Large intestine (tissue), 12 donors: ENCODE measurements at places on chromosomes 7 and 10. TPM values are rescaled to one million over a fixed set of nuclear protein-coding genes. Genes with fewer than 3 reads are reported as not detected.

- DNase-seq: no peak
- H3K4me3 ChIP-seq: no peak overlapping the region
- H3K36me3 ChIP-seq: no peaks in the 10 kb centered on the region
- no peaks in the 10 kb centered on the region for H3K4me1 ChIP-seq
Observed at GRCh38 chr7:34075523-34076370, 170.4 kb downstream of the BMPER start.

DNA sequence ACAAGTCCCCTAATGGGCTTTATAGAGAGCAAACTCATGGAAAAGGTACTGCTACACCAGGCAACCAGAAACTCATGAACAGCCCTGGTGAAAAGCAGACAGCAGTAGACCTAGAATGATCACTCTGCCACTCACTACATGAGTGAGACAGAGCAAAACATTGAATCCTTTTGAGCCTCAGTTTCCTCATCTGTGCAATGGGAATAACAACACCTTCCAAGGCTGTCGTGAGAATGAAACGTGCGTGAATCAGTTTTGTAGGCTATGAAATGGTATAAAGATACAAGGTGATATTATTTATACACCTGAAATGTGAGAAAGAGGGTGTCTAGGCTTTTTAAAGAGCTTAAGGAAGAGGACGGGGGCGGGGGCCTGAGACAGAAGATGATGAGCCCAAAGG is 14.3 kb upstream of the PROSER2 start:
- no peaks in the 10 kb centered on the region for H3K4me1 ChIP-seq
- H3K27ac ChIP-seq: no peak overlapping the region
- no peak for DNase-seq
- no peaks in the 10 kb centered on the region for H3K36me3 ChIP-seq
- H3K4me3 ChIP-seq: no peak overlapping the region

DNA sequence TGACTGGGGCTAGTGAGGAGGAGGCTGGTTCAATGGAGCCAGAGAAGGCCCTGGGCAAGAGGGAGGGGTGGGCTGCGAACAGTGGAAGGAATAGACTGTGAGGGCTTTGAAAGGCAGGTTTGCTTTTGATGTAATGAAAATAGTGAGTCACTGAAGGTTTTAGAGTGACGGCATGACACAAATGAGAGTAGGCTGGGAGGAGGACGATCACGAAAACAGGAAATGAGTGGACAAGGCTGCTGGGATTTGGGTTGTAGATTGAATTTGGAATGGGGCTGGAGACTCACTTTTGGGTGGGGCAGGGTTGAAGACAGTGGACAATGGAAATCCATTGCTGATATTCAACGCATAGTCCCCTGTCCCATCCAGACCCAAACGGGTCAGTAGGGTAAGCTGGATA is 139.6 kb downstream of the CDH23 start:
- DNase-seq: no peak
- no peak overlapping the region for H3K4me3 ChIP-seq
- H3K36me3 ChIP-seq: no peaks in the 10 kb centered on the region
- no peaks in the 10 kb centered on the region for H3K4me1 ChIP-seq
- no peak overlapping the region for H3K27ac ChIP-seq

DNA sequence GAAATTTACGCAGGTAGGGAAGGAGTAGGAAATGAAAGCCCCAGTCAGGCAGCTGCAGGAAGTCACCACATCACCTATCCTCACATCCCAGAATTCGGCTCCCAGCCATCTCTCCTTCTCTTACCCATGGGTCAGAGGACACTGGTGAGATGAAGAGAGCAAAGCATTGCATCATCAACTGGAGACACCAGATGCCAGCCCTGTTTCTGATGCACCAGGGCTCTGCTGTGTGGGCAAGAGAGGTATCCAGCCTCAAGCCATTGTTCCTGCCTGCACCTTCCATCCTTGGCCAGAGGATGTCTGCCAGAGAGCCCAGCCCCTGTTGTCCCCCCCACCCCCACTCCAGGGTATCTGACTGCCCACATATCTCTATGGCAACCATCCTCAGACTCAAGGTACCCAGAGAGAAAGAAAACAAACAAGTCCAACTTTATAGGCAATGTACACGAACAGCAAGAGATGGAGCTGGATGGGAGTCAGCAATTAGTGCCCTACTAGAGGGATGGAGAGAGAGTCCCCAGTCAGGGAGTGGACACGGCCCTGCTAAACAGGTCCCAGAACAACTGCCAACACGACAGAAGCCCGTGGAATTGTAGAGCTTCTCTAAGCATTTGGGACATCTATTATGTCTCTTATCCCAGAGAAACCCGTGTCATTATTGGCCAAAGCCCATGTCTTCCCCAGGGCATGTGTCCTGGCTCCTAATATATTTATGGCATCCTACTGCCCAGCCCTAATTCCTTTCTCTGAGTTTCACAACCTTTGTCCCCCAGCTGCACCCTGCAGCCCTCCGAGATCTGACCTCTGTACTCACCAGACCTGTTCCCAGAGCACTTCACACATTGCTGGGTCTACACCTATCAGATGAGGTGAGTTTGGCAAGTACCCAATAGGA is 2.8 kb downstream of the CAMK2G start:
- H3K27me3 ChIP-seq: no peaks in the 10 kb centered on the region
- peaks cover 36% of the 10 kb centered on the region for H3K4me1 ChIP-seq
- DNase-seq: peak; percentile 95
- no peak overlapping the region for H3K4me3 ChIP-seq
- H3K36me3 ChIP-seq: peaks cover 51% of the 10 kb centered on the region
- peak overlapping the region; percentile 70 for H3K27ac ChIP-seq

DNA sequence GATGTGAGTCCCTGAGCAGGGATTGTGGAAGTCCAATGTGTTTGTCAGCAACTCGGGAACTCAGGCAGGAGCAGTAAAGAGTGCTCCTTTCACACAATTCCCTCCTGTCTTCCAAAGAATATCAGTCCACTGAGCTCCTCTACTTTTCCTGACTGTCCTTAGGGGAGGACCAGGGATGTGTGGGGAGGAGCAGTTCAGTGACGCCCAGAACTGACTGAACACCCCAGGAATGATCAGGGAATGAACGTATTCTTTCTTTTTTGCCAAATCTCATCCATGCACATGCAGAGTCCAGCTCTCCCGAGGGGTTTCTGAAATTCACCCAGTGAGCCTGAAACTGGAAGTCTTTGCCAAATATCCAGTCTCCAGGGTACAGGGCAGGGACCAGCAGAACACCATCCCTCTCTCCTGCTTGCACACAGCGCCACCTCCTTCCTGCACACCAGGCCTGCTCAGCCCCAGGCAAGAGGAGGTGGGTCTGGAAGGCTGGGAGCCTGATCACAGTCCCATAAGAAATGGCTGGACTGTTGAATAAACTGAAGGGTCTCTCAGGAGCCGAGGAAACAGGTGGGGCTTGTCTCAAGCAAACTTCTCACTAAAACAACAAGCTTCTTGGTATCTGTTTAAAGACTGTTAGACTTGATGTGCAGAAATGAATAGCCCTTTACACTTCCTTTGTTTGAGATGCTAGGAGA is 294.7 kb downstream of the C7orf25 start:
- H3K4me3 ChIP-seq: no peak overlapping the region
- H3K27ac ChIP-seq: no peak overlapping the region
- no peaks in the 10 kb centered on the region for H3K27me3 ChIP-seq
- DNase-seq: no peak
- no peaks in the 10 kb centered on the region for H3K4me1 ChIP-seq

DNA sequence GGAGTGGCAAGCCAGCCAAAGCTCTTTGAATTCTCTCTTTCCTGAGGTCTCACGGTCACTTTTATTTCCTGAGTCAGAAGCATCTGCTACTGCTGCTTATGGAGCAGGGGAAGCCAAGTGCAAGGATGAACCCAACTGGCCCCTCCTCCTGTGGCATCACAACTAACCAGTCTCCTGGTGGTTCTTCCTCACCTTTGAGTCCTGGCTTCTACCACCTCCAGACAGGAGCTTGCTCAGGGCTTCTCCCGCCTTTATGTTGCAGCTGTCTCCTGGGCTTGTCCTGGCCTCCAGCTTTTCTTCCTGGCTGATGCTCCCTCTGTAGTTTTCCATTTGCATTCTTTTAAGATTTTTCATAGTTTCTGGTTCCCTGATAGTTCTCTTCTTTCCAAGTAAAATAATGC is 349.7 kb upstream of the NRP1 start:
- no peak overlapping the region for H3K27ac ChIP-seq
- H3K27me3 ChIP-seq: no peaks in the 10 kb centered on the region
- H3K4me3 ChIP-seq: no peak overlapping the region
- no peaks in the 10 kb centered on the region for H3K36me3 ChIP-seq
- no peak for DNase-seq

GRCh38 chr10:78413076-78414055 is 379.7 kb downstream of the RPS24 start:
- H3K27me3 ChIP-seq: no peaks in the 10 kb centered on the region
- DNase-seq: no peak
- no peaks in the 10 kb centered on the region for H3K36me3 ChIP-seq
- H3K4me1 ChIP-seq: peaks cover 2% of the 10 kb centered on the region
- H3K4me3 ChIP-seq: no peak overlapping the region

DNA sequence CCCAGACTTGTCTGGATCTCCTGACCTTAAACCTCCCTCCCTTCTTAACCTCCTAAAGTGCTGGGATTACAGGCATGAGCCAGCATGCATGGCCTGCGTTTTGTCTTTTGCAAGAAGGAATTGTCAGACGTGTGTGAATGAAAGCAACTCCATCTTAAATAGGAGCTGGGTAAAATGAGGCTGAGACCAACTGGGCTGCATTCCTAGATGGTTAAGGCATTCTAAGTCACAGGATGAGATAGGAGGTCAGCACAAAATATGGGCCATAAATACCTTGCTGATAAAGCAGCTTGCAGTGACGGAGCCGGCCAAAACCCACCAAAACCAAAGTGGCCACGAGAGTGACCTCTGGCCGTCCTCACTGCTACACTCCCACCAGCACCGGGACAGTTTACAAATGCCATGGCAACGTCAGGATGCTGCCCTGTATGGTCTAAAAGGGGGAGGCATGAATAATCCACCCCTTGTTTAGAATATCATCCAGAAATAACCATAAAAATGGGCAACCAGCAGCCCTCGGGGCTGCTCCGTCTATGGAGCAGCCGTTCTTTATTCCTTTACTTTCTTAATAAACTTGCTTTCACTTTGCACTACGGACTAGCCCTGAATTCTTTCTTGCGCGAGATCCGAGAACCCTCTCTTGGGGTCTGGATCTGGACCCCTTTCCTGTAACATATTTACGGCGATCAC is 41.2 kb upstream of the SDK1 start:
- DNase-seq: no peak
- peak overlapping the region; percentile 40 for H3K4me3 ChIP-seq
- peak overlapping the region; percentile 21 for H3K27ac ChIP-seq
- H3K27me3 ChIP-seq: no peaks in the 10 kb centered on the region
- H3K4me1 ChIP-seq: no peaks in the 10 kb centered on the region
- H3K36me3 ChIP-seq: no peaks in the 10 kb centered on the region

- H3K27me3 ChIP-seq: no peaks in the 10 kb centered on the region
- H3K4me3 ChIP-seq: no peak overlapping the region
- no peak overlapping the region for H3K27ac ChIP-seq
- H3K36me3 ChIP-seq: no peaks in the 10 kb centered on the region
Observed at GRCh38 chr10:119713744-119714483, 11.9 kb upstream of the INPP5F start.

DNA sequence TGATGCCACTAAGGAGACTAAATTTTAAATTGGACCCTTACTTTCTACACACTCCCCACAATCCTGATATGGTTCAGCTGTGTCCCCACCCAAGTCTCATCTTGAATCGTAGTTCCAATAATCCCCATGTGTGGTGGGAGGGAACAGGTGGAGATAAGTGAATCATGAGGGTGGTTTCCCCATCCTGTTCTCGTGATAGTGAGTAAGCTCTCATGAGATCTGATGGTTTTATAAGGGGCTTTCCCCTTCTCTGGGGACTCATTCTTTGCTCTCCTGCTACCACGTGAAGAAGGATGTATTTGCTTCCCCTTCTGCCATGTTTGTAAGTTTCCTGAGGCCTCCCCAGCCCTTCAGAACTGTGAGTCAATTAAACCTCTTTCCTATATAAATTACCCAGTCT is 18.4 kb upstream of the BET1 start:
- no peak for DNase-seq
- H3K36me3 ChIP-seq: no peaks in the 10 kb centered on the region
- no peak overlapping the region for H3K27ac ChIP-seq
- no peaks in the 10 kb centered on the region for H3K27me3 ChIP-seq

DNA sequence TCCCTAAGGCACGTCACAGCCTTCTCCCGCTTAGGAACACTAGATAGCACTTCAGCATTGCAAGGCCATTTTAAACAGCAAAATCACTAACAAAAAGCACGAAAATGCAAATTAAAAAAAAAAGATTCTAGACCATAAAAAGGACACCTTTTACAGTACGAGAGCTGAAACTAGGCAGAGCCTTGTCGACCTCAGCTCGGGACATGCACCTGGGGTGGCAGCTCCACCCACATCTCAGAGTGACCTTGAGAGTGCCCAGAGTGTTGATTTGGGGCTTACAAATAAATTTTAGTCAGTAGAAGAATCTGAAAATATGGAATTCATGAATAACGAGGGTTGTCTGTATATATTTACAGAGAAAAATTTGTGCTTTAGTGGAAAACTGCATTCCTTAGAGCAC is 1.1 kb downstream of the MRPS24 start:
- H3K27ac ChIP-seq: peak overlapping the region; percentile 43
- H3K4me1 ChIP-seq: peaks cover 19% of the 10 kb centered on the region
- no peaks in the 10 kb centered on the region for H3K27me3 ChIP-seq
- H3K4me3 ChIP-seq: peak overlapping the region; percentile 72
- DNase-seq: no peak

GRCh38 chr7:40148671-40149070 is 13.9 kb downstream of the SUGCT start:
- H3K4me3 ChIP-seq: no peak overlapping the region
- no peaks in the 10 kb centered on the region for H3K36me3 ChIP-seq
- H3K4me1 ChIP-seq: peaks cover 22% of the 10 kb centered on the region
- no peaks in the 10 kb centered on the region for H3K27me3 ChIP-seq

GRCh38 chr7:107045980-107046379 is 1.5 kb downstream of the PRKAR2B start:
- H3K4me3 ChIP-seq: peak overlapping the region; percentile 56
- no peak for DNase-seq
- no peak overlapping the region for H3K27ac ChIP-seq
- peaks cover 19% of the 10 kb centered on the region for H3K27me3 ChIP-seq
- H3K36me3 ChIP-seq: no peaks in the 10 kb centered on the region

- H3K36me3 ChIP-seq: no peaks in the 10 kb centered on the region
- no peaks in the 10 kb centered on the region for H3K4me1 ChIP-seq
- H3K4me3 ChIP-seq: no peak overlapping the region
- DNase-seq: no peak
- H3K27me3 ChIP-seq: no peaks in the 10 kb centered on the region
Observed at GRCh38 chr7:25430200-25430931, 202.1 kb upstream of the NPVF start.

- no peaks in the 10 kb centered on the region for H3K36me3 ChIP-seq
- DNase-seq: no peak
- no peak overlapping the region for H3K4me3 ChIP-seq
- H3K4me1 ChIP-seq: no peaks in the 10 kb centered on the region
- peaks cover 47% of the 10 kb centered on the region for H3K27me3 ChIP-seq
Observed at GRCh38 chr10:43074409-43074808, 2.5 kb upstream of the RET start.

- H3K27ac ChIP-seq: no peak overlapping the region
- DNase-seq: no peak
- H3K4me3 ChIP-seq: no peak overlapping the region
- H3K36me3 ChIP-seq: peaks cover 2% of the 10 kb centered on the region
Observed at GRCh38 chr7:101896316-101896715, 78.9 kb downstream of the CUX1 start.

The CPA2 gene
- polyA plus RNA-seq: 28.4 TPM

The MPP7 gene
- 16.2 TPM for polyA plus RNA-seq

The ZNF746 gene
- polyA plus RNA-seq: 13.1 TPM

The NPFFR1 gene
- polyA plus RNA-seq: 0.31 TPM

The UNCX gene
- polyA plus RNA-seq: not detected
